ENCODE measurements at places on chromosomes 2 and 18.

- no peak for DNase-seq
Measured at GRCh38 chr2:119794237-119794636, 34.5 kb downstream of the PTPN4 start.

GRCh38 chr2:51079945-51080344, 48.0 kb upstream of the NRXN1 start:
- DNase-seq = no peak

DNA sequence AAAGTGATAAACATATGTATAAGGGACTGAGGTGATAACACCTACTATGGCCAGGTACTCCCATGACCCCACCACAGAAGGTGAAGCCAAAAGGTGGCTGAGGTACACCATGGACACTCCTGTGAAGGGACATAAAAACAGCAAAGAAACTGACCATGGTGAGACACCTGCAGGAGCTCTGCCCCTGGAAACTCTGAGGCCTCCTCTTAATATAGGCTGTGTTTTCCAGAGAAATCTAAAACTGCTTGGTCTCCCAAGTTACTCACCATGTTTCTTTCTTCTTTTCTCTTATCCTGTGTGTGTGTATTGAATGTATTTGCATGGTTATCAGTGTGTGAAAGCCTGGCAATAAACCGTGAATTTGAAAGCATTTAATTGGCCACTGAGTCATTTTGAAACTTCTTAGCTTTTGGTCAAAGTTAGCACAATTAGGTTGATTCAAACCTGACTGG, 739.3 kb upstream of the GCFC2 start:
- no peak for DNase-seq

DNA sequence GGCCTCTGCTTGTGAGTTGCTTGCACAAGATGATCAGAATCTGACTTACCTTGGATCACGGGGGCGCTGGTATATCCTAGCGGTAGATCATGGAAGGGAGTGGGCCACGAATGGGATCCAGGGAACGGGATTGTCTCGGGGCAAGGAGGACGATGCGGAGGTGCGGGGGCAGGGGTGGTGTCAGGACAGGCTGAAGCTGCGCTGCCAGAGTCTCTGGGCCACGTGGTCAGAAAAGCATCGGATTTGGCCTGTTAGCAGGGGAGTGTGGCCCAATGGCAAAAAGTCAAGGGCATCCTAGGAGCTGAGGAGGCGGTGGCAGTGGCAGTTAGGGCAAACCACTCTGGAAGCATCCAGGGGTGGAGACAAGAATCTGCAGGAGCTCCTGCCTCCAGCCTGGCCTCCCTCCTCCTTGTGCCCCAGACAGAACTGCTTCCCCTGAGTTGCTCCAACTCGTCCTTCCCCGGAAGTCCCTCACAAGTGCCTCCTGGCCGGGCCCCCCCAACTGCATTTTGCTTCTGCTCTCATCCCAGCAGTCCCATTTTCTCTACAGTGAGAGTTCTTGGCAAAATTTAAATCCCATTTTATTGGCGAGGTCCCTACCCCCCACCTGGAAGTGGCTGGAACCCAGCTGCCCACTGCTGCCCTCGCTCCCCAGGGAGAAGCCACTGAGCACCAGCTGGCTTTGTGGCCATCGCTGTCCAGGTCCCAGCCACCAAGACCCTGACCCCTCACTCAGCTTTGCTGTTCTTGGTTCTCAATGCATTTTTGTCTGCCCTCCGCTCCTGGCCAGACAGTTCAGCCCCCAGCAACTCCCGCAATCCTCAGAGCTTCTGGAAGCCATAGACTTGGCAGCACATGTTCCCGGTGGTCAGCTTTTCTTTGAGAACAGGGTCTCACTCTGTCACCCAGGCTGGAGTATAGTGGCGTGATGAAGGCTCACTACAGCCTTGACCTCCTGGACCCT, 5.6 kb upstream of the CCDC74B start:
- no peak for DNase-seq

DNA sequence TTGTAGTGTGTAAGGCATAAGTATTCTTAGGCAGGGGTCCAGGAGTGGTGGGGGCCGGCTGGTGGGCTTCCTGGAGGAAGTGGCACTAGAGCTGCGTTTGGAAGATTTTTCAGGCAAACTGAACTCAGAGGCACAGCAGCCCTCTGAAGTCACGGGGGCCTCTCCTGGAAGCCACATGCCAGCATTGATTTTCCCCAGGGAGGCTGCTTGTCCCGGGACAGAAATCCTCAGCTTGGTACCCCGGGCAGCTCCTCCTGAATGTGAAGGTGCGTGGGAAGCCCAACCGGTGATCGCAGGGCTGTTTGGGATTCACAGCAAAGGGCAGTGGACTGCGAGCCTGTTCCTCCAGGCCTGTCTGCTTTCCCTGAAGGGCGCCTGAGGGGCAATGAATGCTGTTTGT, 1.6 kb upstream of the PDIA6 start:
- DNase-seq = no peak

Measured in LoVo (cell line).